ENCODE measurements at places on chromosomes 5 and 9.

DNA sequence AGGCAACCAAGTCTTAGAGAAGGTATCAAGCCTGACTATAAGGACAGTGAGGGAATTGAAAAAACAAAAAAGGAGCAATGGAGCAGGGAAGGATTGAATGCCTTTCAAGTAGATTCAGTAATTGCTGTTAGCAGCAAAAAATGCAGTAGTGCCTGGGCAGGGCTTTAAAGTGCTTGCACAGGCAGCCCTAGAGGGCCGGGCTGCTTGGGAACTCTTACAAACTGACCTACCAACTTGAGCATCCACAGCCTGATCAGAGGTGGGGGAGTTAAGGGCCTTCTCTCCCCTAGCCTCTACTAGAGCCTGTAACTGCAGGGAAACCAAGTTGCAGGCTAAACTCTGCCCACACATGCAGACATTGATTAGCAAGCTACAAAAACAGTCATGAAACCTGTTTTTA lies 19.4 kb downstream of the FXN start:
- no peak for DNase-seq

GRCh38 chr9:118423021-118423420 lies 718.8 kb downstream of the TLR4 start:
- no peak for DNase-seq

- DNase-seq, result peak; percentile 42
These were observed 24.6 kb downstream of the RFK start for GRCh38 chr9:76369583-76369982.

GRCh38 chr5:105947461-105947860 lies 1723.3 kb downstream of the EFNA5 start:
- peak; percentile 6 for DNase-seq

- DNase-seq, result no peak
These were observed 56.1 kb downstream of the SLIT3 start for GRCh38 chr5:169244812-169245211.

- peak; percentile 58 for DNase-seq
These were observed 335.4 kb downstream of the MSX2 start for GRCh38 chr5:175059687-175060211.

DNA sequence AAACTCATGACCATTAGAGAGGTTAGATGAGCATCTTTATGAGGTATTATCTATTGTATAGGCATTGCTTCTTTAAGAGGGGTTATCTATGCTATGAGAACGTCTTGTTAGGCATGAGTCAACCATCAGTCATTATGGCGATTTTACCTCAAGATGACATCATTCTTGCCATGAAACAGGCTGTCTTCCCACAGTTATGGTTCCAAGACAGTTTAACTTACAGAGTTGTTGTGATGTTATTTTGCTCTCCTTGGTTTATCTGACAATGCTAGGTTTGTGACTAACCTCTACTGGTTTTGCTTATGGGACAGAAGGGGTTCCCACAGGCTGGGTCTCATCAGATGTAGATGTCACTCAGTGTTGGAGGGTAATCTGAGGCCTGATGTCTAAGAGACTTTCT lies 1864.7 kb upstream of the ACO1 start:
- peak; percentile 22 for DNase-seq

- DNase-seq, result peak; percentile 40
These were observed 328.3 kb downstream of the TMEM167A start for GRCh38 chr5:82748688-82749460.

DNA sequence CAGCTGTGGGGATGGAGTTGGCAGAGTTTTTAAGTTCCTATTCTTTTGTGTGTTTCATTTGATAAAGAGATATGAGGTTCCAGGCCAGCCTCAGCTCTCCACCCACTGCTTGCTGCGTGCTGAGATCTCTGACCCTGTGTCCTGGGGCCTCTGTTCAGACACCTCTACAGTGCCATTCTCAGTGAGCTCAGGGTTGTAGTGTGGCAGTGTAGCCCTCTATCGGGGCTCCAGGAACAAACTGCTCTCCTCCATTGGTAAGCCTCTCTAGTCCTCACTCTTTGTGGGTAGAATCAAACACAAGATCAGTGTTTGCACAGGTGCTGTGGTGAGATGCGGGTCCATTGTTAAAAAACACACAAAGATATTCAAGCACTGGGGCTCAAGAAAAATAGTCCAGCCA lies 386.6 kb upstream of the RPS23 start:
- DNase-seq, result no peak

GRCh38 chr9:79221084-79221483 lies 350.7 kb upstream of the TLE4 start:
- peak; percentile 93 for DNase-seq

DNA sequence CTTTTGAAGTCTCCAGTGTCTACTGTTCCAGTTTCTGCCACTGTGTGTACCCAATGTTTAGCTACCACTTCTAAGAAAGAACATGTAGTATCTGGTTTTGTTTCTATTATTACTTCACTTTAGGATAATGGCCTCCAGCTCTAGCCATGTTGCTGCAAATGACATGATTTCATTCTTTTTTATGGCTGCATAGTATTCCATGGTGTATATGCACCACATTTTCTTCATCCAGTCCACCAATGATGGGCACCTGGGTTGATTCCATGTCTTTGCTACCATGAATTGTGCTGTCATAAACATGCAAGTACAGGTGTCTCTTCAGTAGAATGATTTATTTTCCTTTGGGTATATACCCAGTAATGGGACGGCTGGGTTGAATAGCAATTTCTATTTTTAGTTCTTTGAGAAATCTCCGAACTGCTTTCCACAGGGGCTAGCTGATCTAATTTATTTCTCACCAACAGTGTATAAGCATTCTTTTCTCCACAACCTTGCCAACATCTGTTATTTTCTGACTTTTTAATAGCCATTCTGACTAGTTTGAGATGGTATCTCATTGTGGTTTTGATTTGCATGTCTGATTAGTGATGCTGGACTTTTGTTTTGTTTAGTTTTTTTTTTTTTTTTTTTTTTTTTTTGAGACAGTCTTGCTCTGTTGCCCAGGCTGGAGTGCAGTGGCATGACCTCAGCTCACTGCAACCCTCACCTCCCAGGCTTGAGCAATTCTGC lies 68.9 kb downstream of the WDR41 start:
- peak; percentile 47 for DNase-seq

GRCh38 chr5:119597728-119598298 lies 31.5 kb upstream of the FAM170A start:
- DNase-seq, result no peak

Data from fibroblast of upper back skin (primary cell).